Mesenteric fat pad (tissue), 1 donor: ENCODE measurements at places on chromosomes 12 and 14. TPM values are rescaled to one million over a fixed set of nuclear protein-coding genes. Genes with fewer than 3 reads are reported as not detected.

The BEST3 gene
- total RNA-seq = not detected

The STXBP6 gene
- 2.4 TPM for total RNA-seq

- DNase-seq = no peak
These were observed 1.6 kb upstream of the DGKA start for GRCh38 chr12:55929306-55929791.

GRCh38 chr12:115374480-115375185 lies 690.7 kb upstream of the TBX3 start:
- no peak for DNase-seq

- DNase-seq = no peak
These were observed 27.0 kb upstream of the HIF1A start for GRCh38 chr14:61668282-61668681.

The YEATS4 gene
- total RNA-seq = 4.5 TPM

The BCL11B gene
- total RNA-seq = 0.67 TPM

DNA sequence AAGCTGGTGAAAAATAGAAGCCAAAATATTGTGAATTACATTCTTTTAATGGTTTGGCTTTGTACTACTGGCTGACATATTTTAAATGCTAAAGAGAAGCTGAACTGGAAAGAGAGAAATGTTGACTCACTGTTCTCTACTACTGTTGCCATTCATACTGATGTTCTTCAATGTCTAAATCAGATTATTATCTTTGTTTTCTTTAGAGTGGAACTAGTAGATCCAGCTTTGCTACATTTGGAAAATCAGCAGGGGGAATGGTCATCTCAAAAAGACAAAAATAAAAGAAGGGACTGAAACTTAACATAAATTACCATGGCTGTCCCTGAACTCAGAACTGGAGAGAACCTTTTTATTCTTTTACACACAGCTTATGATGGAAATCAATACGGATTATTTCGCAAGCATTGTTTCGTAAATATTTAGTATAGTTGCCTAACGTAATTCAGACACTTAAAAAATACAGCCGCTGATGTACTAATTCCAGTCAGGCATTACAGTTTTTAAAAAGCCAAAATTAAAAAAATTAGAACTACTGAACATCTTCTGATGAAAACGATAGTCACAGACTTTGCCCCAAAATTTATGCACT lies 76.3 kb upstream of the OTX2 start:
- DNase-seq = no peak

The FOXN4 gene
- not detected for total RNA-seq

DNA sequence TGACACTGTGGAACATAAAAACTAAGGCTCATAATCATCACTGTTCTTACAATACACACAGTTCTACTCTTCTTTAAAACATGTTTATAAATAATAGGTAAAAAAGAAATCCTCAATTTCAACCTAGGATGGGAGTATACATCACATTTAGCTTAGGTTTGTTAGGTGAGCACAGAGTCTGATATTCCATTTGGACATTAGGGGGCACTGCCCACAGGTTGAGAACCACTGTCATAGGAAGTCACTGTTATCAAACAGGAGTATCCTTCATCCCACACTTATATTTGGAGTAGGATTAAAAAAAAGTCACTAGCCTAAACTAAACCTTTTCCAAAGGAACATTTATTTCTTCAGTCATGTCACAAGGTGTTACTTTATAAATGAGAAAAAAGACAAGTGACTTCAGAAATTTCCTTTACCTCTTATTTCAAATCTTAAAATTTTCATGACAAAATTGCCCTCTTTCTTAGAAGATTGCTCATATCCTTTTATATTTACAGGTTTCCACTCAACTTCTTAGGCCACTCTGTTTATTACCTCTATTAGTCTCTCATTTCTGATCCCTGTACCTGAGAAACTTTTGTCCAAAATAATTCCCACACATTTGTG lies 240.6 kb downstream of the CPNE8 start:
- no peak for DNase-seq

DNA sequence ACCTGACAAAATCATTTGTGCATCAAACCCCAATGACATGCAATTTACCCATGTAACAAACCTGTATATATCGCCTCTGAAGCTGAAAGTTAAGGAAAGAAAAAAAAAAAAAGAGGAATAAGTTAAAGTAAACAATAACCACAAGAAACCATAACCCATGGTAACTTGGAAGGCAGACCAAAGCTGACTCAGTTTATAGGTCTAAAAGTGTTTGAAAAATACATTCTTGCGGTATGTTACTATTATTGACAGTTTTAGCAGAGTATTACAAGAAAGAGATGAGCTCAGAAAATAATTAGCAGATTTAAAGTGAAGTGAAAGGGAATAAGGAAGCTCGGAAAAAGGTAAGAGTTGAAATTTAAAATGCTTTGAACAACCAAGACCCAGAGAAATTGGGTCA lies 34.4 kb upstream of the MGAT4C start:
- DNase-seq = no peak

DNA sequence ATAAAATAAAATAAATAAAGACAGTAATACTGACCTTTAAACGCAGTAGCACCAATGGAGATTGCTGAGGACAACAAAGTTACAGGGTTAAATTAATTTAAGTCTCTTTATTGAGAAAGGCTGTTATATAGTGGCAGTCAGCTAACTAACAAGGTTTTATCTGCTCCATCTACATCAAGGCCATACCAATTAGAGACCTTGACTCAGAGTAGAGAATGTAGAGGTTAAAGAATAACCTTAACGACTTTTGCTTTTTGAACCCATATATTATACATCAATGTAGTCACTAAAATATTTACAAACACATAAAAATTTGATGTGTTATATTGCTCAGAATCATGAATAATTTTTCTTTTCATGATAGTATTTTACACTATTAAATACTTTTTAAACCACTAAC lies 21.6 kb downstream of the OSBPL8 start:
- DNase-seq = no peak

The CCT2 gene
- 154 TPM for total RNA-seq

- DNase-seq = no peak
These were observed 55.6 kb upstream of the CDKL1 start for GRCh38 chr14:50452296-50452695.

GRCh38 chr12:8127138-8127537 lies 3.7 kb downstream of the CLEC4A start:
- no peak for DNase-seq

The HOTAIR gene
- not detected for total RNA-seq

The RTN1 gene
- total RNA-seq = 15.4 TPM

GRCh38 chr14:73913256-73913655 lies 26.6 kb downstream of the ZNF410 start:
- DNase-seq = no peak
